Daoy (cell line): ENCODE measurements at places on chromosomes 11 and 22. TPM values are rescaled to one million over a fixed set of nuclear protein-coding genes. Genes with fewer than 3 reads are reported as not detected.
A peak's percentile ranks its signal among the peaks of the same experiment; 100 is the strongest.

SLC22A9 gene
- not detected in 2 replicates for total RNA-seq

GRCh38 chr11:91160661-91161060 is 937.8 kb upstream of the CHORDC1 start:
- DNase-seq = no peak

GRCh38 chr11:11740073-11740702 is 101.6 kb upstream of the USP47 start:
- no peak for DNase-seq

DNA sequence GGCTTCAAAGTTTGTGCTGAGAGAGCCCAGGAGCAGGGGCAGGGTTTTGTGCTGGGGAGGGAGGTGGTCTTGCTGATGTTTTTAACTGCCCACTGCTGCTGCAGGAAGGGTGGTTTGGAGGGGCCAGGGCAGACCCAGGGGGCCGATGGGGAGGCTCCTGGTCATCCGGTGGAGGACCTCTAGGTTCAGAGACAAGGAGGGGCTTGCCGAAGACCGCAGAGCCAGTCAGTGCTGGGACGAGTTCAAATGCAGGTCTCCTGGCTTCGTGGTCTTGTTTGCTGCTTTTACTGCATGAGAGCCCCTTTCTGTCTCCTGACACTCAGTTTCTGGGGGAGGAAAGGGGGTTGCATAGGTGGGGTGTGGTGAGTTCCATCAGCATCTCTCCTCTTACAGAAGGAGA is 26.0 kb downstream of the CACNA1I start:
- no peak for DNase-seq

FOSL1 gene
- total RNA-seq = 54.0 and 59.3 TPM in 2 replicates

DNA sequence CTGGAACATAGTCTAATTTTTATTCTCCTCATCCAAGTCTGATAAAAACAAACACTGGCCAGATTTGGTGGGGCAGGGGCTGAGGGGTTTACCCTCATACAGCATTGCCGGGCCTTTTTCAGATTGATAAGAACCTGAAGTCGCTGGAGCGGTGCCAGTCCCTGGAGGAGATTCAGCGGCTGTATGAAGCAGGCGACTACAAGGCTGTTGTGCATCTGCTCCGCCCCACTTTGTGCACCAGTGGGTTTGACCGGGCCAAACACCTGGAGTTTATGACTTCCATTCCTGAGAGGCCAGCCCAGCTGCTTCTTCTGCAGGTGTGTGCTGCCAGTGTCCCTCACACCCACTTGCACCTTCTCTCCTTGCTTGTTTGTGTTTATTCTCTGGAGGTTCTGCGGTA is 55.8 kb downstream of the CABIN1 start:
- DNase-seq = no peak

GRCh38 chr11:69366591-69366990 is 72.6 kb downstream of the MYEOV start:
- no peak for DNase-seq

DNA sequence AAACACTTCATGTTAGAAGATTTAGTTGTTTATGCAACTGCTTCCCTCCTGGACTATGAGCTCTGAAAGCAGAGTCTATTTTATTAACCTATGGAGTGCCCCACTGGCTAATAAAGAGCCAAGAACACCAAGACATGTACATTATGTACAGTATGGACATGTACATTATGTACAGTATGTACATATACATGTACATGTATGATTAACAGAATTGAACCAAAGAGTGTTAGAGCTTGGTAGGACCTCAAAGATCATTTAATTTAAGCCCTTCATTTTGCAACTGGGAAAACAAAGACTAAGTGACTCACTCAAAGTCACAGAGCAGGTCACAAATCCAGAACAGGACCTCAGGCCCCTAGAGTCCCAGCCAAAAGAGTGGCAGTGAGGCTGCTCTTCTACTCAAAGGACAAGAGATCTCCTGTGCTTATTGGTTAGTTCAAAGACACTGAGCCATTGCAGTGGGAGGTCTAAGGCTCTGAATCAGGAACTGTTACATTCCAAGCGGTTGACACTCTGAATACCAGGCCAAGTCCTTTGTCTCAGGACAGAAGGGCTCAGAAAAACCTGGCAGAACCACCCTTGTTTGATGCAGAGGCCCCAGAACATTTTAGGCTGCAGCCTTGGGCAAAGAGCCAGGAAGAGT is 103.8 kb downstream of the FAM168A start:
- DNase-seq = peak; percentile 70

FOLR1 gene
- not detected in 2 replicates for total RNA-seq
